Activated CD8-positive, alpha-beta memory T cell treated with anti-CD3 and anti-CD28 coated beads for 48 hours (primary cell): ENCODE measurements at places on chromosomes 12 and 14.

DNA sequence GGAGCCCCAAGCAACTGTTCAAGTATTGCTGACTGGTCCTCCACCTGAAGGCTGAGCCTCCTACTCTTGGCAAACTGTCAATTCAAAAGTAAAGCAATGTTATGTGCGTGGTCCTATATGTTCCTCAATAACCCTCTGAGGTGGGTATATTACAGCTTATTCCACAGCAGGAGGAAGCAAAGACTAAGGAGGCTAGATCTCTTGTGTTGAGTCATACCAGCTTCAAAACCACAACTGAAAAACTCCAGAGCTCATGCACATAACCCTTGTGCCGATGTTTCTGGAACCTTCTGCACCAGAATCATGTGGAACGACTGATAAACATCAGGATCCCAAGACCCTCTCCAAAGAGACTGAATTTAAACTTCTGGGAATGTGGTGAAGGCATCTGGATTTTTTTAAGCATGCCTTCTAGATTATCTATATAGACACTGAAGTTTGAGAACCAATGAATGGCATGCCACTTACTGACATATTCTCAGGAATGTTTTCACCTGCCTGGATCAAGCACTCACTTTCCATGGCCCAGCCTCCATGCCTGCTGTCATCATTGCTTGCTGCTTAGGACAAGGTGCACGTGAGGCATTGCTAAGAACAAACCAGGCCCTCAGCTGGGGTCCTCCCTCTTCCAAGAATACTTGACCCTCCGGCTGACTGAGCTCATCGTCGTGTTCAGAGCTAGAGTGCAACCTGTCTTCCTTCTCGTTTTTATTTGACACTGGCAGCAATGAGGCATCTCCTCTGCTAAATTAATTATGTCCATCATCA, 194.7 kb downstream of the BCL11B start:
- no peak for DNase-seq

GRCh38 chr14:98236314-98236713, 1035.7 kb downstream of the BCL11B start:
- DNase-seq: no peak

DNA sequence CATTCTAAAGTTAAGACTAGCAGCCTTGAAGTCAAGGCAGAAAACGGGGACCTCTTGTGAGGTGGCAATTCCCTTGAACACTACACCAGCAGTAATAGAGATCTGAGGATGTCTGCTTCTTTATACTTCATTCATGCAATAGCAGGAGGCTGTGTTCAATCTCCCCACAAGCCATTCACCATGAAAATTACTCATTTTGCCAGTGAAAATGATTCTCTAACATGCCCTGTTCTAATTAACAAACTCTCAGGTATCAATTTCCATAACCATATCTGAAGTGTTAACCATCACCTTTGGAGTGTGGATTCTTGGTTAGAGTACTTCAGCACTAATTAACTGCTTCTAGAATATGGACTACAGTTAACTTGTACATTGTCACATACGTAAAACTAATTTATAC, 3.4 kb upstream of the GLIPR1 start:
- DNase-seq: no peak

DNA sequence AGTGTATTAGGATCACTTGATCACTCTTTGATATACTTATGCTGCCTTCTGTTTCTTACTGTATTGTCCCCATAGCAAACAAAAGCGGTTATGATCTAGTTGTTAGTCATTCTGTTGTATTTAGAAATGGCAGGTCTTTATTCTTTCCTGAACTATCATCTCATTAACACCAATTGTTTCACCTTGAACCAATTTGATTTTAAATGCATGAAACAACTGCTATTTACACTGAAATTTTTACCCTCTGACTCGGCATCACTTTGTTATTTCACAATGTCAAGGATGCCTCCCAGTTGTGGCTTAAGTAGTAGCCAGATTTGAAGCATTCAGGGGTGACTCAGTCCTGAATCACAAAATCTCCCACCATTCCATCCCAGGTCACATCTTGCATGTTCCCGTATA, 303.5 kb downstream of the EGLN3 start:
- DNase-seq: no peak

DNA sequence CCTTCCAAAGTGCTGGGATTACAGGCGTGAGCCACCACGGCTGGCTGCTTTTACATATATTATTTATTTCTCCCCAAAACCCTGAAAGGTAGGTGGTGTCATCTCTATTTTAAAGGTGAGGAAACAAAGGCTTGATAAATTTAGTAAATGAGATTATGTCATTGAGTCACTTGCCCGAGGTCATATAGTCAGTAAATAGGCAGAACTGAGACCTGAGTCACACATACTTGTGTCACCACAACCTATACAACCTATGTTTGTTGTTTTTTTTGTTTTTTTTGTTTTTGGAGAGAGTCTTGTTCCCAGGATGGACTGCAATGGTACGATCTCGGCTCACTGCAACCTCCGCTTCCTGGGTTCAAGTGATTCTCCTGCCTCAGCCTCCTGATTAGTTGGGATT, 12.8 kb downstream of the TSFM start:
- no peak for DNase-seq

- no peak for DNase-seq
These were observed 58.6 kb upstream of the SLC38A4 start for GRCh38 chr12:46884362-46884761.

GRCh38 chr14:55582746-55583145, 2.7 kb downstream of the KTN1 start:
- DNase-seq: no peak

DNA sequence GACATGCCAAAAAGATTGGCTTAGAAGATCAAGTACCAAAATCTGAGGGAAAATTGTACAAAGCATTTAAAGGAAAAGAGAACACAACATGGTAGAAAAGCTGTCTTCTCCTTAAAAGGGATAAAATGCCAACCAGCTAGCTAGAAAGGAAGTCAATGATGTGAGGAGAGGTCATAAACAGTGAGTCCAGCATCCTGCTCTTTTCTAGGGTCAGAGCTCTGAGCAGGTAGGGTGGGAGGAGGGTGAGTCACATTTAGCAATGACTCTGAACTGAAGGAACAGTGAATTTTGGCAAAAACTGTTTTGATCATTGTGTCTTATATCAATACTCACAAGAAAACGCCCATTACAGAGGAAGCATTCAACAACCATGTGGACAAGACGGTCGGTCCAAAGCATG, 322.3 kb downstream of the DAD1 start:
- no peak for DNase-seq

DNA sequence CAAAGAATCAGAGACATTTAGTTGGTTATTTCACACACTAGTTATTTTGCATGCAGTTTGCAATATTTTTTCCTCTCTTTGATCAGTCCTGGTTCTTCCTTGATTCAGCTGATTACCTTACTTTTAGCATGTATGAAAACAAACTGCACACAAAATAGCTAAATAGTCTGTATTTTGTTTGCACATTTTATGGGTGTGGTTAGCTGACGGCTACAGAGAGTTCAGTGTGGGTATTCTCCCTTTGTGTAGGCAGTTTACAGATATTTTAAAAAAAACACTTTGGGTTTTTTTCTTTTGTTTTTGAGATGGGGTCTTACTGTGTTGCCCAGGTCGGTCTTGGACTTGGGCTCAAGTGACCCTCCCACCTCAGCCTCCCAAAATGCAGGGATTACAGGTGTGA, 28.5 kb downstream of the TOGARAM1 start:
- DNase-seq: no peak

GRCh38 chr14:69493038-69493437, 8.5 kb downstream of the PLEKHD1 start:
- no peak for DNase-seq

DNA sequence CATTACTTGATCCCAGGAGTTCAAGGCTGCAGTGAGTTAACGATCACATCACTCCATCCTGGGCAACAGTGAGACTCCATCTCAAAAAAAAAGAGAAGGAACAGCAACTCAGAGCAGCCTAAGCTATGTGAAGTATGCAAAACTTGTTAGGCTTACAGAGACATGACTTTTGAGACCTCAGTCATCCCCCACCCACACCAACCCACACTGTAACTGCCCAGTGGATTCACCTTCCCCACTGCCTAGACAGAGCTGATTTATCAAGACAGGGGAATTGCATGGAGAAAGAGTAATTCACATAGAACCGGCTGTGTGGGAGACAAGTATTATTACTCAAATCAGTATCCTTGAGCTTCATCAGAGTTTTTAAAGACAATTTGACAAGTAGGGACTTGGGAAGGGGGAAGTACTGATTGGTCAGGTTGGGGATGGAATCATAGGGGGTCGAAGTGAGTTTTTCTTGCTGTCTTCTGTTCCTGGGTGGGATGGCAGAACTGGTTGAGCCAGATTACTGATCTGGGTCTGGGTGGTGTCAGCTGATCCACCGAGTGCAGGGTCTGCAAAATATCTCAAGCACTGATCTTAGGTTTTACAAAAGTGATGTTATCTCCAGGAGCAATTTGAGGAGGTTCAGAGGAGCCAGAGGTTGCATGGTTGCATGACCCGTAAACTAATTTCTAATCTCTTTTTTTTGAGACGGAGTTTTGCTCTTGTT, 6.2 kb upstream of the WDR89 start:
- DNase-seq: no peak

DNA sequence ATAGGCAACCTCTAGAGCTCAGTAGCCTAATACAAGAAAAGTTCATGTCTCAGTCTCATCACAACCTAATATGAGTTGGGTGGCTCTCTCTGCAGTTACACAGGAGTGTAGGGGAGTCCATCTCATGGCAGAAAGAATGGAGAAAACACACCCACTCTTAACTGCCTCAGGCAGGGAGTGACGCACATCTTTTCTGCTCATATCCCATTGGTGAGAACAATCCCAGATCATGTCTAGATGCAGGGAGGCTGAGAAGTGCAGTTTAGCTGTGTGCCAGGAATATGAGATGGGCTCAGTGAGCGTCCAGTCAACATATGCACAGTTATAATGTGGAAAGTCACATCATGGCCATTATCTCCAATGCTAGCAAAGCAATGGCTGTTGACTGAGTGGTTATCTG, 59.3 kb upstream of the KCNA5 start:
- no peak for DNase-seq

DNA sequence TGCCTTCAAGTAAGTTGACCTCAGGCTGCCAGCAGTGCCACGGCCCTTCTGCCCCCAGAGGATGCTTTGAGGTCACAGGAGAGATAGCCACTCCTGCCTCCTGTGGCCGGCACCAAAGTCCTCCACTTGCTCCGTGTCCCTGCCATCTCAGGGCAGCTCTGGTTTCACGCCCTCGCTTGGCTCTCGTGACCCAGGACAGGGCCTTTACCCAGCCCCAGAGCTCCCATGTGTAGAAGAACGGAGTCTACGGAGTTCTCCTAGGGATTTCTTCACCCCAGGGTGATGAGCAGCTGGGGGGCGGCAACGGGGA, 178.1 kb downstream of the ADGRD1 start:
- DNase-seq: no peak
